Activated naive CD4-positive, alpha-beta T cell treated with anti-CD3 and anti-CD28 coated beads, Interleukin-2, amount 10 ng/mL, durations not matched to agents 7 days and 5 days (primary cell): ENCODE measurements at places on chromosomes 4 and X.

DNA sequence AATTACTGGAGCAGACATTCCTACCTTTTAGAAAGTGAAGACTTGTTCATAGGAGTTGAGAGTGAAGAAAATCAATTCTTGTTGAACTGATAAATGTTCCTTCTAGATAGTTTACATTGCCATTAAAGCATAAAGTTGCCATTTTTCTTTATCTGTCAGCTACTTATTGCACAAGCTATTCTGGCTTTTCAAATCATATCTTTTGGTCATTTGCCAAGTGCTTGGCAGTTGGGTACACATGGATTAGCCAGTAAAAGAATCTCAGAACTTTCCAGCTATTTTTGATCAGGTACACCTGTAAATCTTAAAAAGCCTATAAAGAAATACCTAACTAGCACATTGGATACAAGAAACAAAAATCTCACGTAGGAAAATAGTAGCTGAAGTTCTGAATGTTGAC lies 56.4 kb upstream of the PNPLA4 start:
- H3K27ac ChIP-seq: no peak overlapping the region
- H3K27me3 ChIP-seq: no peaks in the 10 kb centered on the region
- H3K36me3 ChIP-seq: no peaks in the 10 kb centered on the region
- no peaks in the 10 kb centered on the region for H3K4me1 ChIP-seq

DNA sequence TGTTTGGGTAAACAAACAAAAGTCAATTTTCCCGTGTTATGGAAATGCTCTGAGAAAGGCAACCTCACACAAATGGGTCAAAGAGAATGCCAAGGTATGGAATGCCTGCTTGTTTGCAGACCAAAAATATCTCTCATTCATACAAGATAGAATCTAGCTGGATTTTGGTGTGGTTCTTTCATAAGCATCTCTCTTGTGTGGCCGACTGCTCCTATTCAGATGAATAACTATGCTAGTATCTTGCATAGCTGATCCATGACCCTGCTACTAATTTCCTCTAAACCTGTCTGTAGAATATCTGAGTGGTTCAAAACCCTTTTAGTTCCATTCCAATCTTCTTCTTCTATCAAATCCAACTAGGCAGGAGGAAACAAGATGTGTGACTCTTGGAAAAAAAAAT lies 28.2 kb upstream of the SORBS2 start:
- no peaks in the 10 kb centered on the region for H3K27me3 ChIP-seq
- no peak overlapping the region for H3K27ac ChIP-seq
- DNase-seq: no peak
- no peaks in the 10 kb centered on the region for H3K36me3 ChIP-seq
- no peaks in the 10 kb centered on the region for H3K4me1 ChIP-seq
- no peak overlapping the region for H3K4me3 ChIP-seq

DNA sequence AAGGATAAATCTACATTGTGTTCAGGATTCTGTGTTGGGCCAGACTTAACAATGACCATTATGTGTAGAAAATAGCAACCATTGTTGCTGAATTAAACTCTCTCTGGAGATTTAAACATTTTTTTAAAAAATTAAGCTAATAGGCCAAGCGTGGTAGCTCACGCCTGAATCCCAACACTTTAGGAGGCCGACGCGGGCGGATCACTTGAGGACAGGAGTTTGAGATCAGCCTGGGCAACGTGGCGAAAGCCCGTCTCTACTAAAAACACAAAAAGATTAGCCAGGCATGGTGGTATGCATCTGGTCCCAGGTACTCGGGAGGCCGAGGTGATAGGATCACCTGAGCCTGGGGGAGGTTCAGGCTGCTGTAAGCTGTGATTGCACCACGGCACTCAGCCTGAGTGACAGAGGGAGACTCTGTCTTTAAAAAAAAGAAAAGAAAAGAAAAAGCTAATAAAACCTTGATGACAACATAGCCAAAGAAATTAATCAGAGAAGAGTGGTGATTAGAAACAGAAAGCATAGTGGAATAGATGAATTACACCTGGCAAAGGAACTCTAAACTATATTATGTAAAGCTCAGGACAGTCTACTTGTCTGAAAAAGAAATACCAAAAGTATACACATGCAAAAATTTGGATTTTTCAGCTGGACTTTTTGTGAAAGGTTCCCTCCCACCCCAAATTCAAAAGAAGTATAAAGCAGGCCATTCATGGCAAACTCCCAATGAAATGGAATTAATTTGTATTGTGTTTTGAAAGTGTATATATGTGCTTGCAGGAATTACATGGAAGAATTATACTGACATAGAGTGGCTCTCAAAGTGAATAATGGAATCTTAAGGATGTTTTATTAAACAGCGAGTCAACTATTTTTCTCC lies 21.9 kb downstream of the PLS3 start:
- H3K4me3 ChIP-seq: no peak overlapping the region
- no peak overlapping the region for H3K27ac ChIP-seq
- H3K27me3 ChIP-seq: no peaks in the 10 kb centered on the region
- H3K36me3 ChIP-seq: no peaks in the 10 kb centered on the region
- DNase-seq: no peak
- no peaks in the 10 kb centered on the region for H3K4me1 ChIP-seq

GRCh38 chr4:99033956-99034355 lies 38.4 kb downstream of the METAP1 start:
- H3K27me3 ChIP-seq: no peaks in the 10 kb centered on the region
- H3K4me1 ChIP-seq: peaks cover 6% of the 10 kb centered on the region
- no peak for DNase-seq
- H3K4me3 ChIP-seq: no peak overlapping the region
- H3K27ac ChIP-seq: no peak overlapping the region

DNA sequence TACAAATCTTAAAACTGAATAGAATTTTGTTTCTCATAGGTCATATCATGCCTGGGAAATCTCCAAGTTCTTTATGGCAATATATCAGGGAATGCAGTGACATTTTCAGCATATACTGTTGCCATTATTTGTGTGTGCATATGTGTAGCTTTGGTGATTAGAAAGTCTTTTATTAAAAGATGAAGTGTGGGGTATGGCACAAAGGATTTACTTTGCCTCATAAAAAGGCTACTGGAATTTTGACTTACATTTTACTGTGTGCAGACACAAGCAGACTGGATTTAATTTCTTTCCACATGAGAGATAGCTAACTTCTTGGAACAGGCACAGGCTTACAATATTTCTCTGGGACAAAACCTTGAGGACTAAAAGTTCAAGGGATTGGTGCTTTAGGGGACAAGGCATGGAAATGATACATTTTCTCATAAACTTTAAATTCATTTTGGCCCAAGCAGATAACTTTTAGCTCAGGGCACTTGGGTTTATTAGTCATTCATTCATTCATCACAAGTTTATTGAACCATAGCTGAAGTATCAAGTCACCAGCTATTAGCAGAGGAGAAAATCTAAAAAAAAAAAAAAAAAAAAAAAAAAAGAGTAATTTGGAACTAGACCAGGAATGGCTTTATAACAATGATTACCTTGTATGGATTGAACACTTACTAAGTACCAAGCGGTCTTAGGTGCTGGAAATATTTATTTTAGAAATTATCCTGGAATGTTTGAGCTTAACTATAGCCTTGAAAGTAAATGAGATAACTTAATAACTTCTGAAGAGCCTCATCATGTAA lies 191.5 kb downstream of the SLIT2 start:
- DNase-seq: no peak
- no peak overlapping the region for H3K27ac ChIP-seq
- H3K4me1 ChIP-seq: no peaks in the 10 kb centered on the region
- H3K27me3 ChIP-seq: no peaks in the 10 kb centered on the region

DNA sequence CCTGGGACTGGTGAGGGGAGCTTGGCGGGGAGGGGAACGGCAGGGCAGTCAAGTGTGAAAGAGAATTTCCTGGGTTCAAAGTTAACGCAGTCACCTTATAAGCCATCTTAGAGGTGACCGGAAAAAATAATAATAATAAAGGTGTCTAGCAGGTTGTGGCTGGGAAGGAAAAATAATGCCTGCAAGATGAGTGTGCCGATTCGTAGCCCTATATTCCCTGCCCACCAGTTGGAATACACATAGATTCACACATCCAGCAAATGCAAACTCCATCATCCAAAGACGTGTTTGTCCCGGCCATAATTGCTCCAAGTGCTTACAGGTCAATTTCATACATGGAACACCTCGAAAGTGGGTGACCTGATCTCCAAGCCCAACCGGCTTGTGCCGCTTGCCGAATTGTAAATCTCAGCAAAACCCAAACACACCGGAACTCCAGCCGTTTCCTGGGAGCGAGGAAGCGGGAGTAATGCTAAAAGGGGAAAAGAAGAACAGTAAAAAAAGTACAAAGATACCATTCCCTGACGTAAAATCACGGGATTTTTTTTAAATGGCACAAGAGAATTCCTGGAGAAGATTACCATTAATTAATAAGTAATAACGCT lies 1.3 kb upstream of the FAT1 start:
- peaks cover 5% of the 10 kb centered on the region for H3K36me3 ChIP-seq
- H3K4me3 ChIP-seq: no peak overlapping the region

DNA sequence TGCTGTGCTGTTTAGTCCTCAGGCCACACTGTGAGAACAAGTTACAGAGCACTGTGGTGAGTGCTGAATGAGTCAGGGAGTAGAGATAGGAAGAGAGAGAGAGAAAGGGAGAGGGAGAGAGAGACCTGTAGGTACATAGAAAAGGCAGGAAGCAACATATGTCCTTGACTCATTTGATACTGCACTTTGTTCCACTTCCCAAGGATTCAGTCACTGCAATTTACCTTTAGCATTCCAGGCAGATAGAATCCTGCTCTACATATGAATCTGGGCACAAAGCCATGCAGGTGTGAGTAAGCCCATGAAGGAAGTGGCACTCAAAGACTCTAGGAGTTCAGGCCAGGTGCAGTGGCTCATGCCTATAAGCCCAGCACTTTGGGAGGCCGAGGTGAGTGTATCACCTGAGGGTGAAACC lies 1.0 kb upstream of the DAPP1 start:
- DNase-seq: no peak
- H3K36me3 ChIP-seq: peaks cover 20% of the 10 kb centered on the region
- H3K27me3 ChIP-seq: peaks cover 3% of the 10 kb centered on the region
- peak overlapping the region; percentile 86 for H3K4me3 ChIP-seq
- peak overlapping the region; percentile 96 for H3K27ac ChIP-seq
- peaks cover 59% of the 10 kb centered on the region for H3K4me1 ChIP-seq

GRCh38 chr4:1579001-1579900 lies 104.9 kb downstream of the FAM53A start:
- peak overlapping the region; percentile 62 for H3K4me3 ChIP-seq
- H3K27ac ChIP-seq: peak overlapping the region; percentile 84
- peak; percentile 82 for DNase-seq
- no peaks in the 10 kb centered on the region for H3K27me3 ChIP-seq
- no peaks in the 10 kb centered on the region for H3K36me3 ChIP-seq

DNA sequence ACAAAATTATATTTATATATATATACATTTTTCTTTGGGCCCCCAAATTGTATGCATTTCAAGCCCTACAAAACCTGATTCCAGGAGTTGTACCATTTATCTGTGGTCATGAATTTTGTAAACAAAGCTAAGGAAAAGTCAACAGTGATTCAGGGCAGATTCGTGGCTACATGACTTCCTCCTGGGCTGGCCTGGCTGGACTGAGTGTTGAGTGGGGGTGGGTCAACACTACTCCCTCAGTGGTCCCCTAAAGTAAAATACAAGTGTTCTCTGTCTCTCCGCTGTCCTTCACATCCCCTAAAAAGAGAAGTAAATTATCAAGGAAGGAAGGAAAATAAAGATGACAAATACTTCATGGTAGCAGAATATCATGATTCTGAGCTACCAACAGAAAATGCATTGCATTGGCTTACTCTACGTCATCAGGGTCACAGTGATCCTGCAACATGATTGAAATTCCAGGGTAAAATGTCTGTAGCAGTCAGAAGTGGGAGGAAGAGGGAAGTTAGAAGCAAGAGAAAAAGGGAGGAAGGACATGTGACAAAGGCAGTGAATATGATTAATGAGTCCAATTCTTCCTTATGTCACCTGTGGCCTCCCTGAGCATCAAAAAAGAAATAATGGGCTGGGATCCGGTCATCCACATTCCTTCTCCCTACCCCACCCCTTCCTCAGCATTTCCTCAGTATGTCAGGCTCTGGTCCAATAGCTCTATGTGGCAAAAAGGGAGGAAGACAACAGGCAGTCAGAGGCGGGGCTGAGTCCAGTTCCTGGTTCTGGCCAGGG lies 42.4 kb upstream of the MYOZ2 start:
- no peaks in the 10 kb centered on the region for H3K4me1 ChIP-seq
- DNase-seq: no peak
- no peak overlapping the region for H3K4me3 ChIP-seq
- H3K36me3 ChIP-seq: no peaks in the 10 kb centered on the region
- H3K27ac ChIP-seq: no peak overlapping the region
- H3K27me3 ChIP-seq: no peaks in the 10 kb centered on the region

GRCh38 chrX:69192603-69193002 lies 27.4 kb upstream of the PJA1 start:
- DNase-seq: no peak
- no peak overlapping the region for H3K27ac ChIP-seq
- H3K36me3 ChIP-seq: no peaks in the 10 kb centered on the region
- peaks cover 6% of the 10 kb centered on the region for H3K27me3 ChIP-seq

GRCh38 chr4:25915353-25915705 lies 1.3 kb downstream of the SMIM20 start:
- H3K36me3 ChIP-seq: no peaks in the 10 kb centered on the region
- peaks cover 28% of the 10 kb centered on the region for H3K4me1 ChIP-seq
- H3K27me3 ChIP-seq: peaks cover 12% of the 10 kb centered on the region
- peak overlapping the region; percentile 82 for H3K27ac ChIP-seq
- no peak for DNase-seq
- H3K4me3 ChIP-seq: peak overlapping the region; percentile 88

GRCh38 chr4:7654550-7655445 lies 220.1 kb upstream of the PSAPL1 start:
- DNase-seq: no peak
- H3K4me1 ChIP-seq: peaks cover 20% of the 10 kb centered on the region
- H3K4me3 ChIP-seq: no peak overlapping the region
- H3K36me3 ChIP-seq: no peaks in the 10 kb centered on the region
- no peak overlapping the region for H3K27ac ChIP-seq

GRCh38 chrX:149198980-149199732 lies 305.9 kb downstream of the IDS start:
- peaks cover 3% of the 10 kb centered on the region for H3K27me3 ChIP-seq
- DNase-seq: no peak
- no peaks in the 10 kb centered on the region for H3K36me3 ChIP-seq
- H3K4me1 ChIP-seq: no peaks in the 10 kb centered on the region

GRCh38 chr4:41880022-41880837 lies 55.0 kb upstream of the TMEM33 start:
- peak overlapping the region; percentile 3 for H3K27ac ChIP-seq
- H3K4me3 ChIP-seq: no peak overlapping the region
- no peaks in the 10 kb centered on the region for H3K36me3 ChIP-seq

GRCh38 chrX:66200050-66200664 lies 36.1 kb downstream of the HEPH start:
- no peaks in the 10 kb centered on the region for H3K36me3 ChIP-seq
- no peaks in the 10 kb centered on the region for H3K27me3 ChIP-seq
- H3K4me3 ChIP-seq: no peak overlapping the region
- H3K4me1 ChIP-seq: peaks cover 23% of the 10 kb centered on the region
